NCI-H1105 (cell line): ENCODE measurements at places on chromosomes 16 and 17.

- no peak for DNase-seq
These were observed 32.5 kb upstream of the CDH8 start for GRCh38 chr16:62068747-62069146.

DNA sequence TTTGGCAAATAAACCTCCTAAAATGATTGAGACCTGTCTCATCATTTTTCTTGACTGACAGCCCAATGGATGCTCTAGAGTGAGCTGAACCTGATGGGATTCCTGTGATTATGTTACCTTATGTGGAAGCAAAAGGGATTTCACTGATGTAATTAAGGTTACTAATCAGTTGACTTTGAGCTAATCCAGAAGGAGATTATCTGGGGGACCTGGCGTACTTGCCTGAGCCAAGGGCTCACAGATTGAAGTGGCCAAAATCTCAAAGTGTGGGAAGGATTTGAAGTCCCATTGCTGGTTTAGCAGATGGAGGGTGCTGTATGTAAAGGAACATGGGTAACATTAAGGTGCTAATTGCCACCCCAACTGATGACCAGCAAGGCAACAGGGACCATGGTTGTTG is 214.0 kb downstream of the CPPED1 start:
- no peak for DNase-seq

- no peak for DNase-seq
These were observed 72.5 kb upstream of the PLCG2 start for GRCh38 chr16:81706327-81707295.

DNA sequence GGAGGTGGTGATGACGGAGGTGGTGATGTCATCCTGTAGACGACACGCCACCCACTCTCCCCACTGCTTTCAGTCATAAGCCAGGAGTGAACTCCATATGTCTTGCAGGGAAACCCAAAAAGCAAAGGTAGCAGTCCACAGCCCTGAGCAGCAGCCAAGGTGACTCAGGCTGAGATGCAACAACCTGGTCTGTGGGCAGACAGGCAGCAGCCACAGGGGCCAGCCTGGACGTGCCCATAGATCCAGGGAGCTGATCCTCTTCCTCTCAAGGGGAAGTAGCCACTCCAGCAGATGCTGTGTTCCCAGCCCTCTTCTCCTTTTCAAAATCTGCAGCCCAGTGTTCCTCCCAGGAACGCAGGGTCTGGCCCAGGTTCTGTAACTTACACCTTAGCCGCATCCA is 17.3 kb upstream of the CIITA start:
- DNase-seq: no peak

DNA sequence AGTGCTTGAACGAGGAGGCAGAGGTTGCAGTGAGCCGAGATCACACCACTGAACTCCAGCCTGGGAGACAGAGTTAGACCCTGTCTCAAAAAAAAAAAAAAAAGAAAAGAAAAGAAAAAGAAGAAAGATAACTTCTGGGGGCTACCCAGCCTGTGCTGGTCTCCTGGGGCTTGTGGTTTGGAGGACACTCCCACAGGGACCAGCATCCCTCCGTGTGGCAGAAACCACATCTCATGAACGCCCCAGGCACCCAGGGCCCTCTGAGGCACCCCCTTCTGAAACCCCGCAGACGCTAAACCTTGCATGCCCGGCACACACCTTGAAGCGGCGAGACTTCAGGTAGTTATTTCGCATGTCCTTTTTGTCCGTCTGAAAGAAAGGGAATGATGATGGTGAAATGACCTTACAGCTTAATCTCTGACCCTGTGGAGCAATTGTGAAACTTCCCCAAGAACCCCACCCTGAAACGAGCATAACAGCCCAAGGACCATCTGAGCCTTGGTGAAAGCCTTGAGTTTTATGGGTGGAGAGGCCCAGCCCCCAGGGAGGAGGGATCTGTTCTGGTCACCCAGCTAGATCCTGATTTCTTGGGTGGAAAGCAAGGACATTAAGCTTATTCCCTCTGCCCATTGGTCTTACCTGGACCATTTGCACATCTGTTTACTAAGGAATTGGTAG is 55.0 kb downstream of the CNGB1 start:
- no peak for DNase-seq

GRCh38 chr17:32784113-32784512 is 92.8 kb downstream of the MYO1D start:
- no peak for DNase-seq

DNA sequence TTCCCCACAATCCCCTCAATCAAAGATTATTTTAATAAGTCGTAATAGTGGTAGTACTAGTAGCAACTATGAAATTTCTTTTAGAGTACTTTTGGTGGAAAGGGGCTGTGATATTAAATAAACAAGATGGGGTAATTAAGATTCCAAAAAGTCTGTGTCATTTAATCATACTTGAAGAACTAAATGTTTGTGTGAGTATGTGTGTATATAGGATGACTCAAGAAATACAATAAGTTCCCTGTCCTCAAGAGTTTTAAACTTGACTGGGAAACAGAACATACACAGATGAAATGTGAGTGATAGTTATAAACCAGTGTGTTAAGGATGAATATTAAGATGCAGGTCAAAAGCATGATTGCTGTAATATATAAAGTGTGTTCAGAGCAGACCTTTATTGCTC is 2.3 kb downstream of the ALDH3A2 start:
- no peak for DNase-seq

DNA sequence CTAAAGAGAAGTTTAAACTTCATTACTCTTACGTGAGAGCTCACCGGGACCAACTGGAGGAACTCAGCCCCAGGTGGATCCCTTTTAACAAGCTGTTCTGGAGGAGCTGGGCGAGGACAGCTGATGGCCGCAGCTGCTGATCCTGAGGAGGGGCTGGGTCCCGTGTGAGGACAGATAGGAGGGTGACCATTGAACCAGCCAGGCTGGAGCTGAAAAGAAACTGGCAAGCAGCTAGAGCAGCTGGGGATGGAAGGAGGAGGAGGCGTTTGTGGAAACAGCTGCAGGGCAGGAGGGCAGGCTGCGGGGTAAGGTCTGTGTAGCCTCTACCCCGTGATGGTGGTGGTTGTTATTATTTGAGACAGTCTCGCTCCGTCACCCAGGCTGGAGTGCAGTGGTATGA is 119.5 kb downstream of the AATF start:
- DNase-seq: no peak

DNA sequence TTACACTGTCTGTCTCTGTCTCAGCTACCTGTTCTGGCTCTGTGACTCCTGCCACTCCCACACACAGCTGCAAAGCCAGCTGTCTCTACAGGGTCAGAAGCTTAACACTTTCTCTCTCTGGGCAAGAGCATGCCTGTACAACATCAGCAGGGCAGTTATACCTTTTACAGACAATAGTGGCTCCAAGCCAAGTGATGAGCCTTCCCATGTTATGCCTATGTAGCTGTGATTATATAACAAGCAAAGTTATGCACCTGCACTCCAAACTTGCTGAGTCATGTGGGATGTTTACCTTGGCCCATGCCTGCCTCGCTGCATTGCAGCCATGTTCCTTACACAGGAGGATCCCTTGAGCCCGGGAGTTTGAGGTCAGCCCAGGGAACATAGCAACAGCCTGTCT is 31.8 kb upstream of the APPBP2 start:
- DNase-seq: no peak

- no peak for DNase-seq
These were observed 10.7 kb upstream of the MEAK7 start for GRCh38 chr16:84514874-84515835.

- DNase-seq: no peak
These were observed 79.2 kb upstream of the LGALS9 start for GRCh38 chr17:27551701-27552248.
